Hematopoietic multipotent progenitor cell treated with erythropoietin and hydrocortisone succinate and interleukin-3 and kit ligand, for 8 days (in vitro differentiated cells): ENCODE measurements at places on chromosomes 1 and 21.

GRCh38 chr1:227559499-227559898 lies 3.9 kb upstream of the ZNF678 start:
- peak; percentile 34 for DNase-seq

GRCh38 chr1:9037476-9038337 lies 11.5 kb upstream of the SLC2A7 start:
- no peak for DNase-seq

DNA sequence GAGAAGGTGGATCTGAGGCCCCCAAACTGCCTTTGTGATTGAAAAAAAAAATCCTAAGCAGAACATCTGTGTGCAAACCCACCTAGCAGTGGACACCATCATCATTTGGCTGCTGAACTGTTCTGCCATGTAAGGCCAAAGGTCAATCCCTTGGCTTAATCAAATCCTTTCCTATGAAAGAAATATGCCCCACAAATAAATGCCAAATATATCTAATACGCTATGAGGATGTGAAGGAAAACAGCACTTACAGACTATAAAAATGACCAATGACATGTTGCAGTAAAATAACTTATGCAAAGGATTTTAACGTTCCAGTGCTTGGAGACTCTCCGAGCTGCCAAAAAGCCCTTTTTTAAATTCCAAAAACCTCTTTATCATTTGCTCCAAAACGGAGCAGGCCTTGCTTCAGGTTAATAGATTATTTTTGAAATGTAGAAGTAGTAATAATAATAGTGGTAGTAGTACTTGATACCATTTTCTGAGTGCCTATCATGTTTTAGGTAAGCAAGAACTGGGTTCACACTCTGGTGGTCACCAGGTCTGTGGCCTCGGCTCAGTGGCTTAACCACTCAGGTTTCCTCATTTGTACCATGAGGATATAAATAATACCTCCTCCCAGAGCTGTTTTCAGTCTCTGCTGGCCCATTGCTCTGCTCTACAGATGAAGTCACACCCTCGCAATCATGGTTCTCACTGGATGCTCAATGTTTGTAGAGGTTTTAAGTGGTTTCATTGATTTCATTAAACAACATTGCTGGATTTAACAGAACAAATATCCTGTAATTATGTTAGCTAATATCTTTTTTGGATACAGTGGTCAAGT lies 47.9 kb upstream of the EDEM3 start:
- DNase-seq: no peak

DNA sequence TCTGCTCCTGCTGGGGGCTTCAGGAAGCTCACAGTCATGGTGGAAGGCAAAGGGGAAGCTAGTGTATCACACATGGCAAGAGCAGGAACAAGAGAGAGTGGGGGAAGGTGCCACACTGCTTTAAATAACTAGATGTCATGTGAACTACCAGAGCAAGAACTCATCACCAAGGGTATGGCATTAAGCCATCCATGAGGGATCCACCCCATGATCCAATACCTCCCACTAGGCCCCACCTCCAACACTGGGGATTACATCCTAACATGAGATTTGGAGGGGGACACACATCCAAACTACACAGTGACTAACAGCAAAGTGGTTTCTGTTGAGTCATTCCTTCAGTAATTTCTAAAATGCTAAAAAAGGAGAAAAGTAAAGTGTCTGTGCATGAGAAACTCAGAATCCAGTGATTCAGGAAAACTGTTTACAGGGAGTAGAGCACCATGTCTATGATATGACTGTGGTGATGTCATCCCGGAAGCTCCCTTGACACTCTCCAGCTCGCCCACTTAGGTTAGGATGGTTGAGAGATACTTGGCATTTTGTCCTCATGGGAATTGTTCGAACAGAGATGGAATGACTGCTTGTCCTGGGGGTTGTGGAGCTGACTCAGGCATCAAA lies 50.3 kb downstream of the CHD1L start:
- DNase-seq: no peak

DNA sequence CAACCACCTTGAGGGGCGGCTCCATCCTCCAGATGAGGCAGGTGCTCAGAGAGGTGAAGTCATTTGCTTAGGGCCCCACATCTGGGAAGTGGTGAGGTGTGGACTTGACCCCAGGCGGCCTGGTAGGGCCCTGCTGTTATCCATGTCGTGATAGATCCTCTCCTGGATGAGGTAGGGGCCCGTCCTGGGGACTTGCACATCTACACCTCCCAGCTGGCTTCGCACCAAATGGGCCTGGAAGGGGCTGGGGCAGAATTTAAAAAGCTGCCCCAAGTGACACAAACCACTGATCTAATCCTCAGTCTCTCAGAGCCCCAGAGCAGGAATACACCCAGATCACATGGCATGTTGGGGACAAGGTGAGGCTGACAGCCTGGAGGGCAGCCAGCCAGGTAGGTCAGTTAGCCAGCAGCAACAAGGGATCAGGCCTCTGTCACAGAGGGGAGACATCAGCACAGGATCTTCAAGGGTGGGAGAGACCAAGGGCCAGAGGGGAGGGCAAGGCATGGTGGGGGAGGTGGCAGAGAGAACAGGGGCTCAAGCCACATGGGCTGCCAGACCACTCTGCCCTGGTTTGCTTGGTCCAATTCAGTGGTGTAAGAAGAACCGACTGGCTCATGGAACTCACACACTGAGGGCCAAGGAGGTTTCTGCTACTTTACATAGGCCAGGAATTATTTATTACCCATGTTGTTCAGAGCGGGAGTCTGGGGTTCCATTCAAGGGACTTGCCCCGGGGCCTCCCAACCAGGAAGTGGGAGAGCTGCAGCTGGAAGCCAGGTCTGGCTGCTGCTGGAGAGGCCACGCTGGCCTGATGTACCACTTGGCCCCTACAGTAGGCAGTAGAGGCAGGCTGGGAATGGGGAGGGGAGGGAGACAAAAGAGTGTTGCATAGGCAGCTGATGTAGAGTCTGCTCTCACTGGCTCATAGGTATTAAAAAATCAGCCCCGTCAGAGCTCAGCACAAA lies 12.1 kb downstream of the LRP8 start:
- DNase-seq: no peak

DNA sequence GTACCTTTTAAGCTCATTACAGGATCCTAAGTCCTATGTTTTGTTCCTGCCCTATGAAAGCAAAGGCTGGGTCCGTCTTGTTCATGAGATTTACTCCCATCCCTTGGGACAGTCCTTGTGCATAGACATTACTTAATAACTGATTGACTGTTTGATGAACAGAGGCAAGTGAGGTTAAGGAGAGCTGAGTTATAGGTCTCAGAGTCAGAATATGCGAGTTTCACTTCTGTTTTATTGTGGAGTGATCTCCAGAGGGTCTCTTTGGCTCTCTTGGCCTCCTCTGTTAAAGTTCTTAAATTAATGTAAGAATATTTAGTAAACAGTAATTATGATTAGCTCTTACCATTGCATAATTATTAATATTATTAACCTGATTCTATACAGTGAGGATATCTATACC lies 52.6 kb downstream of the BRINP2 start:
- no peak for DNase-seq

DNA sequence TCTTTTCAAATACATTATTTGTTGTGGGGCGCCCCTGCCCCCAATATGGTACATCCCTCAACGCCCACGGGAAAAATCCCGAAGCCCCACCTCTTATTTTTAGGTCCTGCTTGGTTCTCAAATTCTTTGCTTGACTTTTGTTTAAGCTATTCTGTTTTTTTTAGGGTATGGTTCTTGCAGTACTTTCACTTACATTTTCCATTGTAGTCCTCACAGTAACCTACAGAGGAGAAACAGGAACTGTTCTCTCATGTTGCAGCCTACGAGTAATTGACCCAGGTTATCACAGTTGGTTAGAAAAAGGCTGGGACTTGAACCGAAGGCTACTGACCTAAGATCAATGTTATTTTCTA lies 697 bp upstream of the C21orf91 start:
- DNase-seq: no peak

DNA sequence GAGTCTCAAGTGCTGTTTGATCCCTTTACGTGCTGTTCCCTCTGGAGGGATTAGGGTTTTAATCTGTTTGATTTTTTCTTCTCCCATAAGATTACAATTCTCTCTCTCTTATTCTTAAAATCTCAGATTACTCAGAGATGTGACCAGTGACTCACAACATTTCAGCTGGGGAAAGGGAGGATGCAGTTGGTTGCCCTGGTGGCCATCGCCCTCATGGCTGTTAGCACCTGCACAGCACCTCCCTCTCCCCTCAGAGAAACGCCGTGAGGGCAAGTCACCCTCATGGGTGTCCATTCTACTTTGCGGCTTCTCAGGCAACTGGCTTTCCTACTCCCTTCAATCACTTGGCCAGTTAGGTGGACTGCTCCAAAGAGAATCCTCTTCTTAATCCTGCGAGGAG lies 42.4 kb upstream of the KCNA3 start:
- DNase-seq: no peak

DNA sequence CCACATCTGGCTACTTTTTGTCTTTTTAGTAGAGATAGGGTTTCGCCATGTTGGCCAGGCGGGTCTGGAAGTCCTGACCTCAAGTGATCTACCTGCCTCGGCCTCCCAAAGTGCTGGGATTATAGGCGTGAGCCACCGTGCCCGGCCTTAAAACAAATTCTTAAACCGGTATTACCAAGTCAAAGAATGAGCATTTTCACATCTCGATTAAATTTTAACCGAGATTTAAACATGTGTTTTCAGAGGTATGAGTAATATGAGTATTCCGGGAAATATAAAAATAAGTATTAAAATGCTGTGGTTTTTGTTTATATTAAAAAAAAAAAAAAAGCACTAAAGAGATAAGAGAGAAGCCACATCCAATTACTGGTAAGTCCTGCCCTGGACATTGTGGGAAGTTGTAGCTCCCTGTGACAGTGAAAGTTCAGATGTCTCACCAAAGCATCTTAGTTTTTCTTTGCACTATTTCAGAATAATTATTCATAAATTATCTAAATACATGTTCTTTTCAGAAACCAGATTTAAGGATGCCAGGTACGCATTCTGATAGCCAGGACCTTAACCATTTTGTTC lies 24.9 kb downstream of the ZNF281 start:
- no peak for DNase-seq

- DNase-seq: no peak
Measured at GRCh38 chr21:35920436-35920835, 139.9 kb downstream of the SETD4 start.

DNA sequence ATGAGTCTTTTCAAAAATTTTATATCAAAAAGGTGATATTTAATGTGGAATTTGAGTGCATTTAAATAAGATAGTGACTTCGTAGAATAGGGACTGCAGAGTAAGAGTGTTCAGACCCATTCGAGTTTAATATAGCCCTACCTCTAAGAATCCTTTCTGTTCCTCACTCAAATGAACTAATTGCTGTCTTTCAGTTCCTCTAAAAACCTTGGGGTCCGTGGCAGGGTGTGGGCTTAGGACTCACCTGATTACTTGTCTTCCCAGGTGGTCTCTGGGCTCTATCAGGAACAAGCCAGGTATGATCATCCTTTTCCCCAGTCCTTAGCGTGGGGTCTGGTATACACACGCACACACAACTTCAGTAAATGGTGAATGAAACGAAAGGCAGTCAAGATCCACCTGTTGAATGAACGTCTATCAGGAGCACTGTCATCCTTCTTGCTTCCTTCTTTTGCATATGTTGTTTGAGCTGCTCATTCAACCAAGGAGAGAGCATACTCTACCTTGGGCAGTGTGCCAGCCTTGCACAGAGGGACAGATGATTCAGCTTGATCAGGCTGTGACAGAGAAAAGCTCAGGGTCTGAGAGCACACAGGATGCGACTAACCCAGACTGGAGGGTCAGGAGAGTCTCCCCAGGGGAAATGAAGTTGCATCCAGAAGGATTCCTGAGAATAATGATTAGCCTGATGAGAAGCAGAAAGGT lies 1.2 kb upstream of the RNF11 start:
- peak; percentile 95 for DNase-seq
